ENCODE measurements at places on chromosomes 12 and 14. TPM values are rescaled to one million over a fixed set of nuclear protein-coding genes. Genes with fewer than 3 reads are reported as not detected.

The TAS2R7 gene
- not detected for total RNA-seq

The PAX9 gene
- total RNA-seq, result 6.3 TPM

The PNN gene
- total RNA-seq, result 95.7 TPM

The NOVA1 gene
- 22.6 TPM for total RNA-seq

The PTGDR gene
- total RNA-seq, result 0.38 TPM

The TRAFD1 gene
- 40.4 TPM for total RNA-seq

The CYP27B1 gene
- 2.2 TPM for total RNA-seq

The OR10G3 gene
- total RNA-seq, result not detected

The GSC gene
- total RNA-seq, result 16.2 TPM

The CCER1 gene
- total RNA-seq, result not detected

The RERGL gene
- 1.1 TPM for total RNA-seq

The BCL2L14 gene
- total RNA-seq, result 3.3 TPM

The ATL1 gene
- total RNA-seq, result 7.3 TPM

The TCTN2 gene
- total RNA-seq, result 29.5 TPM
